Hematopoietic multipotent progenitor cell treated with erythropoietin and hydrocortisone succinate and interleukin-3 and kit ligand, for 4 days (in vitro differentiated cells): ENCODE measurements at places on chromosomes 2 and 18.

- DNase-seq, result peak; percentile 83
Observed at GRCh38 chr18:26621161-26622026, 73.0 kb upstream of the KCTD1 start.

GRCh38 chr18:49811151-49811938, 2.0 kb downstream of the ACAA2 start:
- DNase-seq, result no peak

DNA sequence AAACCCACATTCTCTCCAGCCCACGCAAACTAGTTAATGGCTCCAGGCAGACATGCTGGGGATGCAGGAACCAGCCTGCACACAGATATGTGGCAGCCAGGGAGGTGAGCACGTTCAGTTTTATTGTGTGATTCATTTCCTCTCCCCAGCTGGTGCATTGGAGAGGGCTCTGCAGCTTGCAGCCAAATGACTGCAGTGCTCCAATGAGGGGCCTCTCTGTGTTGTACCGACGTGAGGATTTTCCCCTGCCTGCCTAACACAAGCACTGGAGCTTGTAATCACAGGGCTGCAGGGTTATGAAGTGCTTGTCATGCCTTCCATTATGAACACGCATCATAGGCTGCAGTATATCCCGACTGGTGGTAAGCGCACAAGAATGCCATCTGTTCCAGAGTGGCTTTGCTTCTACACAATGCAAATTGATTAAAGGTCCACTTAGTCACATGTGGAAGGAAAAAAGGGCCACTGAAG, 92.3 kb upstream of the THUMPD2 start:
- DNase-seq, result peak; percentile 3

DNA sequence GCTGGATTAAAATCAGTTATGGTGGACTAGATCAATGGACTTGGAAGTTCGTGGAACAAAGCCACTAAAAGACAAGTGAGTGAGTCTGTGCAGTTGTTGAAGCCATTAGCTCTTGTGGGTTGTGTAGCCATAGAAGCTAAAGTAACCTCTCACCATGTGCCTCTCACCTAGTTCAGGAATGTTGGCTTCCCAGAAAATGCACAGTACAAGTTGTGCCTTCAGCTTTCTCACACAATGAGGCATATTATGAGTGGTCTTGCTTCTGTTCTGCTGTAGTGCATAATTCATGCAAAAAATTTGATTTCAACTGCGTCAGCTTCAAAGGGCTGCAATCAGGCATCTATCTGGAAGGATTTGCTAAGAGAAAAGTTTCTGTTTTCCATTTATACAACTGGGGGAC, 26.2 kb downstream of the CERS6 start:
- no peak for DNase-seq

DNA sequence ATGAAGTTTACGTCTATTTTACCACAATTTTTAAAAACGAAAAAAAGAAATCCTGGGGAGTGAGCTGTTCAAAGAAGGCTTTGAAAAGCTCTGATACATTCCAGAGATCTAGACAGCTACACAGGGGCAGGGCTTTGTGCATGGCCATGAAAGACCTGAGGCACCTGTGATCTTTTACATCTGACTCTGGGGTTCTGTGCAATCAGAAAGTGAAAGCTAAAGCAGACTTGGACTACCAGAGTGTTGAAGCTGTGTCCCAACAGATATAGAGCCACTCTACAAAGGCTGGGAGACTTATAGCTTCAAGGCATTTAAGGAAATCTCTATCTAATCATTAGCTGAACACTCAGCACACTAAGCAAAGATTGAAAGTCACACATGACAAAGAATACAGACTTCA, 34.1 kb downstream of the PARD6G start:
- no peak for DNase-seq

DNA sequence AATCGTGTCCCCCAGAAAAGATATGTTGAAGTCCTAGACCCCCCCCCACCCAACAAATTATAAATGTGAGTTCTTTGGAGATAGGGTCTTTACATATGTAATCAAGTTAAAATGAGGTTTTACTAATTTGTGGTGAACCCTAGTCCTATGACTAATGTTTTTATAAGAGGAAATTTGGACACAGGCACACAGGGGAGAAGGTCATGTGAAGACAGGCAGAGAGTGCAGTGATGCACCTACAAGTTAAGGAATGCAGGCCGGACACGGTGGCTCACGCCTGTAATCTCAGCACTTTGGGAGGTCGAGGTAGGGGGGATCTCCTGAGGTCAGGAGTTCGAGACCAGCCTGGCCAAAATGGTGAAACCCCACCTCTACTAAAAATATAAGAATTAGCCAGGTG, 5.8 kb upstream of the PMAIP1 start:
- no peak for DNase-seq

DNA sequence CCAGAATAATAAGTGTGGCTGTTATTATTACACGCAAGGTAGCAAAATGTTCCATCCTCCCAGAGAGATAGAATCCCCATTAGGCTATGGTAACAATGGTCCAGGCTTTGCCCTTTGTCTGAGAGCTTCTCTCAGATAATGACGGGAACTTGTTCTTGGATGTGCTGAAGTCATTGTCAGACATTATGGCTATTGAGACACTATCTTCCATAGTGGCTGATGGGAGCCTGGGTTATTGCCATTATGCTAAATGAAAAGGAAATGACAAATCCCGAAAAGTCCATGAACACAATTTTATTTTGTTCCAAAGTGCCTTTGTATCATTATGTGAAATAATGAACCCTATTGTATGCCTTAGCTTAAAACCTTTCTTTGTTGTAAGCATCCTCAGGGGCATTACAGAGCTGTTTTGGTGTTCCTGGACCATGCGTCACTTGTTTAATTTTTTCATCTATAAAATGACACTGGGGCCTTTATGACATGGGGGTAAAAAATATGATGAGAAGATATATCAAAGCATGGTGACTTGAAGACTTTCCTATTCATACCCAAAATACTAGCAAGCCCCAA, 218.5 kb downstream of the KCNS3 start:
- no peak for DNase-seq

- DNase-seq, result no peak
Observed at GRCh38 chr18:78981989-78982620, 2.5 kb downstream of the SALL3 start.

GRCh38 chr2:88036606-88037005, 19.0 kb downstream of the KRCC1 start:
- no peak for DNase-seq

GRCh38 chr2:3638456-3638810, 19.6 kb upstream of the ALLC start:
- no peak for DNase-seq

GRCh38 chr2:146852661-146853060, 992.2 kb upstream of the ACVR2A start:
- no peak for DNase-seq

DNA sequence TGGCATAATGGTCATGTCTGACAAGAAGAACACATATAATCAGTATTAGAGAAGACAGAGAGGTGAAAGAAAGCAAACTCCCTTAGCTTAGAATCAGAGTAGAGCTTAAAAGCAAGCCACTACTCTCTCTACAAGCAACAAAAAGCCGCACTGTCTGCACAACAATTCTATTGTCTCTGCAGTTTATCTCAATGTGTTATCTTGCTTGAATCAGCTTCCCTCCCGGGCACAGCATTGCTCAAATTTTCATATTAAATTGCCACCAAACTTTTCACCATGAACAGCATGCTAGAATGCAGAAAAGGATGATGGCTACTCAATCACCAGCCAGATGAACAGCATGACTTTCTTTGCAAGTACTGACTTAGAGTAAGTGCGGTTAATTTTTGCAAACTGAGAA, 356.0 kb upstream of the KYNU start:
- no peak for DNase-seq

- DNase-seq, result no peak
Observed at GRCh38 chr2:23213196-23213595, 171.8 kb upstream of the KLHL29 start.

GRCh38 chr2:237466211-237466610, 20.8 kb upstream of the MLPH start:
- no peak for DNase-seq

DNA sequence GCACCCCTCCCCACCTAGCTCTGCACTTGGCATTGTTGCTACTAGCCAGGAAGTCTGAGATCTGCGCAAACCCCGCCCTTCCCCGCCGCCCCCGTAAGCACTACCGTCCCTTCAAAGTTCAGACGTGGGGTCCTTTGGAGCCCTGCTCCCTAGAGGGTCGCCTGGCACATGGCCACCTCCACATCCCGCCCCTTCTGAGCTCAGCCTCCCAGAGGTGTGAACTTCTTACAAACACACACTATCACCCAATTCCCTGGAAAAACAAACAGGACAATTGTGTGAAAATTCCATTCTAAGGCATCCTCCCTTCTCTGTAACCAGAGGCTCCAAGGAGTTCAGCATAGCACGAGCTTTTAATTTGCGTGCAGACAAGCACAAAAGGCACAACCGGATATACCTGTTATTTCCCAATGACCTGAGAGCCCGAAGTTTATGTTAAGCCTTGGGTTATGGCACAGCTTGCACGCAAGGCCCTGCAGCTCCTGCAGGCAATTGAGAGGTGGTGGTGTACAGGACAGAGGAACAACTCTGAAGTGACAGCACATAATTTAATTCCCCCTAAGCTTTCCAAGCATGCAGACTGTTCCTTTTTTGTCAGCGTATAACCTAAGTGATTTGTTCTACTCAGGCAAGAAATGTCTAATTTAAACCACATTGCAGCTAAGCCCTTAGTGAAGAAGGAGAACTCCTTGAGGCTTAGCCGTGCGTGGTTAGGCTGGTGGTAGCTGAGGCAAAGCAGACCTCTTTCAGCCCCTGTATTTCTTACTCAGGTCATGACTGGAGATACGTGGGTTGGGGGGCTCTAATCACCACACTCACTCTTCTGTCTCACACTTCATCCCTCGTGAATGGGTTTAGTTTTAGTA, 20.3 kb upstream of the CYP1B1 start:
- DNase-seq, result peak; percentile 68

GRCh38 chr2:150012986-150013385, 425.4 kb upstream of the MMADHC start:
- no peak for DNase-seq

DNA sequence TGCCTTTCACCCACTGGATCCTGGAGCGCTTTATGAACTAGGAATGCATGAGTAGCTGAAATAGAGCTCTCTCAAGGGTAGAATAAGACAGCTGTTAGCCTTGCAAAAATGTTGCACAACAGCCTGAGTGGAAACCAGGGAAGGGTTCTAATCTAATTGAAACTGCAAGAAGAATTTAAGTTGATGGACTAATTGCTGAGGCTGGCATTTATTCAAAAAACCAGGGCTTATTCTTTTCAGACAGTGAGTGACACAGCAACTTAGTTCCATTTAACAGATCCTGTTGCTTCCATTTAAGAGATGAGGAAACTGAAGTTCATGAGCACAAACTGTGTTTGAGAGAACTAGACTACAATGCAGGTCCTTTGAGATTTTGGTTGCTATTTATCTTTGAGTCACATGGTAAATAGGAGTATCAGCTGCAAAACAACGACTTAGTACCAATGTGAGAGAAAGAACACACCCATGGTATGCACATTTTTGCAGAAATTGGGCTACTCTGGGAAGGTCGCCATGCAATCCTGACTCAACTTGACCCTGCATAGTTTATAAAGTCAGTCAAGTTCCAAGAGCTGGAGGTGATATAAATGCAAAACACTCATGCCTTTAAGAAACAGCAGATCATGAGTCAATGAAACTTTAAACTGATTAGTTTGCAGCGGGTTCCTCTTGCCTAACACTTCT, 76.4 kb upstream of the PARD3B start:
- no peak for DNase-seq

DNA sequence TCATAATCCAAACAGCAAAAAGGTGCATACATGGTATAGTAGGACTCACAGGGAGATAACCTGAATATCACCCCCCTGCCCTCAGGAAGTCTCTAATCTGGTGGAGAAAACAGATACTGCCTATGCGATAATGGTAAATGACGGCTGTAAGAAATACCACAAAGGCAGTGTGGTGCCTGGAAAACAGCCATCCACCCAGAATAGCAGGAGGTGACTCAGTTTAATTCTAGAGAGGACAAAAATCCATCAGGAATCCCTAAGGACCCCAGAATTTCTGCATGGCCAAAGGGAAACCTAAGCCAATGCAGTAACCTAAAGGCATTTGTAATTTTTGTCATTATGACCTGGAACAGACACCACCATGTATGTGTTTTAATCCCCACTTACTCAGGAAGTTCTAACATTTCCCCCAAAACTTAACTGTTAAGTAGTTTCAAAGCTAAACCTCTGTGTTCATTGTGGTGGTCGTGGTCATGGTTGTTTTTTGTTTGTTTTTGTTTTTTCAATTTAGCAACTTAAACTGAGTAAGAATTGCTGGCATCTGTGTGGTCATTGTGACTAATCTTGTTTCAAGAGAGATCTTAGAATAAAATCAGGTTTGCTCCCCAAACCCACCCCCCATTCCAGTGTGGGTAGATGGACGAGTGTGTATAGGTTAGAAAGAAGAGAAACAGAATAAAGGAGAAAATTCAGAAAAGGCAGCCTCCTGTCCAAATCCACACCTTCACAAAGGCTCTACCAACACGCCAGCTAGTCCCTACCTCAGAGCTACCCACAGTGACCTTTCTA, 121.5 kb upstream of the CDCA7 start:
- no peak for DNase-seq

DNA sequence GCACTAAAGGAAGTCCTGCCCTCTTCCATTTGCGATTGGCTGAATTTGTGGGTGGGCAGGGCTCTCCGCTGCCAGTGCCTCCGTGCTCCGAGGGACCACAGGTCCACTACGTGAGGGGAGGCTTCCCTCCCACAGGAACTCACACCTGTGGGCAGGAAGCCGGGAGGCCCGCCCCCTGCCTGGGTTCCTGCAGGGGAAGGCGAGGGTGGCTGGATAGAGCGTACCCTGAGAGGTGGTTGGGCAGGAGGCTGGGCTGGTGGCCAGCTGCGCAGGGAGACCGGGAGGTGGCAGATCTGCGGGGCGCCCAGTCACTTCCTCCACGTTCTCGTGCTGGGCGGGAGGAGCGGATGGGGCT, 47.0 kb upstream of the PTH2R start:
- DNase-seq, result peak; percentile 59

- peak; percentile 67 for DNase-seq
Observed at GRCh38 chr18:76951456-76952247, 129.3 kb downstream of the ZNF236 start.

DNA sequence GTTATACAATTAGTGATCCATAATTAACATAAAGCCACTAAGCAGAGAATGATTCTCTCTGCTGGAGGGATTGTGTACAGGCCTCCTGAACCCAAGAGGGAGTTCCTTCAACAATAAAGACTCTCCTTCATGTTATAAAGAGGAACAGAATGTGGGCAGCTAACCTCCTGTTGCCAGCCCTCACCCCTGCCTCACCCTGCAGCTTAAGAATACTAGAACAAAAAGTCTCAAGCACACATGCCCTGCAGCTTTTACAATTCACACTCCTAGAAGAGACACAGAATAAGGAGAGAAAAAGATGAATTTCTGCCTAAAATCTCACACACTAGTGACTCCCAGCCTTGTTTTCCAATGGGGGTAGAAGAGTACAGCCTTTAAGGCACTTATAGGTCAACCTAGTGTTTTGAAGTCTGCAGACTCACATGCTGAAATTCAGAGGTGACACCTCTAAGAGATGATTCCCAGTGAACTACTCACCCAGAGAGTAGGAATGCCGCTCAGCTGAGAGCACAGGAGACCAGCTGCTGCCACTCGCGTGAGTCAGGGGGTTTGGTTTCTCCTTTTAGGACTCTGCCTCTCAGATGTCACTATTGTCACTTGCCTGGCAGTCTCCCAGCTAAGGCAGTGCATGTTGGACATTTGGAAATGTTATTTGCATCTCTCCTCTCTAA, 32.5 kb upstream of the IL1RL1 start:
- DNase-seq, result peak; percentile 49

GRCh38 chr2:168956392-168956791, 55.3 kb downstream of the G6PC2 start:
- no peak for DNase-seq
